ENCODE measurements at places on chromosomes 11 and 22.

- no peak for DNase-seq
Observed at GRCh38 chr22:46052331-46052771, 75.4 kb upstream of the WNT7B start.

GRCh38 chr22:35430897-35431322 is 31.0 kb downstream of the MCM5 start:
- DNase-seq: peak; percentile 69

DNA sequence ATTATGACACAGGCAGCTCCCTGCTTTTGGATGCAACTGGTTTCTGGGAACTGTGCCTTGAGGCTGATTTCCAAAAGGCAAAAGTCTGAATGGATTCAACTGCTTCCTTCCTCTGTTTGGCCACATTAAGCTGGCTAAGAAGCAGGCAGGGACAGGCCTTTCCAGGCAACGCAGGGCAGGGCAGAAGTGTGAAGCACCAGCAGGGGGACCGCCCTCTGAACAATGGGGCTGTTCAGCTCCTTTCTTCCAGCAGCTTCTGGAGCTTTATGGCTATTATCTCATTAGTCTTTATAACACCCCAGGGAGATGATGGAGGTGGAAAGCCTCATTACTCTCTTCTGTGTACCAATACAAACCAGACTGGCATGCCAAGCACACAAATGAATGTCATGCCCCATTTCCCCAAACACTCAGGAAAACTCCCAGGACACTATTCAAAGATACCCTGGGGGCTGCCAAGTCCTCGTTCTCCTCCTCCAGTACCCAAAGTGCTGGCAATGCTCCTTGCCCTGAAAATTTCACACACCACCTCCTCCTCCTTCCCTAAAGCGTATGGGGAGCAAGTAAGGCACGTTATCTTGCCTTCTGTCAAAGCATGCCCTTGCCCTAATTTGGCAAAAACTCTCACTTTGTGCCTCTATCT is 21.3 kb downstream of the MORC2 start:
- DNase-seq: no peak

- no peak for DNase-seq
Observed at GRCh38 chr22:42608823-42609361, 5.8 kb downstream of the POLDIP3 start.

DNA sequence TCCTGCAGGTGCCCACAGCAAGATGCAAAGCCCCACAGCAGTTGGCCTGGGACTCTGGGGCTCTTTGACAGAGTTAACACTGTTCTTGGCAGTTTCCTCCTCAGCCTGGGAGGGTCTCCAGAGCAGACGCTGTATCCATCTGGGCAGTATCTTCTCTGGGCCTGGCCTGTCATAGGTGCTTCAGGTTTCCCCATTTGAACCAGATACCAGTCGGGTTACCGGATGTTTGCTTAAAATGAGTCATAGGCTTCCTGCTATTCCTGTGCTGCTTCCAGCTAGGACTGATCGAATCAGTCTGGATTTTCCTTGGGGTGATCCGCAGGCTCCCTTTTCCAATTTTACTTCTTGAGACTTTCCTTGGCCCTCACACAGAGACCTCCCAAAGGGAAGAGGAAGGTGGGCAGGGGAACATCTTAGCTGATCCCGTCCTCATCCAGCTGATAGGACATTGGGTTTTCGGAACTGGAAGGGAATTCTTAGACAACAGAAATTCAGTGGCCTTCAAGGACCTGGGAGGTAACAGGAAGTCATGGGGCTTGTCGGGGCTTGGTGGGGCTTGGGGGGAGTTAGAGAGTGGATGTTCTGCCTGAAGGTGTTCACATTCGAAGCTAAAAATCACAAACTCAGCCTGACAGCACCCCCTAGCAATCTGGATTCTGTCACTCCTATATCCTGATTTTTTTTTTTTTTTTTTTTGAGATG is 2.4 kb upstream of the RANGAP1 start:
- peak; percentile 85 for DNase-seq

- DNase-seq: no peak
Observed at GRCh38 chr11:33553486-33553885, 147.1 kb downstream of the C11orf91 start.

GRCh38 chr11:111983187-111983986 is 41.8 kb upstream of the DLAT start:
- DNase-seq: peak; percentile 39

DNA sequence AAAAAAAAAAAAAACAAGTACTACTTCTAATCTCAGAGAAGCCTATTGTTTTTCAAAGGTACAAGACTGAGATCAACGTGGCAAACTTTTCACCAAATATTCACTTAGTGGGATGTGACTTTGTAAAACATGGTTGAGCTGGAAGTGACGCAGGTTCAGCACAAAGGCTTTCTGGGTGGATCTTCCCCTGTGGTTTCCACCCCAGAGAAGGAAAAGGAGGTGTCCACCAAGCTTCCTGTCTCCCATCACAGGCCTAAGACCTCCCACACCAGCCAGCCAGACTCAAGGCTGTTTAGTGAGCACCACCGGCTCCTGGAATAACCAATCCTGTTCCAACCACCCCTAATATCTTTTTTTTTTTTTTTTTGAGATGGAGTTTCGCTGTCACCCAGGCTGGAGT is 5.7 kb downstream of the TMEM184B start:
- no peak for DNase-seq

DNA sequence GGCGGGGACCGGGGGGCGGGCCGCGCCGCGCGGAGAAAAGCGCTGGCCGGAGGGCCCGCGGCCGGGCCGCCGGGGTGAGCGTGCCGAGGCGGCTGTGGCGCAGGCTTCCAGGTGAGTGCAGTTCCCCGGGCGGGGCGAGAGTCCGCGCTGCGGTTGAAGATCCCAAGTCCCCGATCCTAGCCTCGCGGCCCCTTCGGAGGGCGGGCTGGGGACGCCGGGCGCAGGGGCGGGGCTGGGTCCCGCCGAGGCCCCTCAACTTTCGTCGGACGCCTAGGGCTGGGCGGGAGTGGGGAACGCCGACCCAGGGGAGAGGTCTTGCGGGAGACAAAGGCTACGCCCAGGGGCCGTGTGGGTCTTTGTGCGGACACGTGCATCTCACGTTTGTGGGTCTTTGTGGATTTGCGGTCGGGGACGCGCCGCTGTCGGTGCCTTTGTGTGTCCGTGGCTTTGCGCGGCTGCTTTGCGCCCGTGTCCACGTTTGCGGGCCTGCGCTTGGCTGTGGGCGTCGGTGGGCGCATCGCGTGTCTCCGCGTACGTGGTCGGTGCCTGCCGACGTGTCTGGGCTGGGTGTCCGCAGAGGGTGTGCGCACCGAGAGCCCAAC is at the start of gene TSKU:
Gene TSKU, plus strand, starts transcription at position 63 of the 602 bp plus-strand sequence. CDS start 12,261 bp downstream, outside the sequence.
- DNase-seq: peak; percentile 15

DNA sequence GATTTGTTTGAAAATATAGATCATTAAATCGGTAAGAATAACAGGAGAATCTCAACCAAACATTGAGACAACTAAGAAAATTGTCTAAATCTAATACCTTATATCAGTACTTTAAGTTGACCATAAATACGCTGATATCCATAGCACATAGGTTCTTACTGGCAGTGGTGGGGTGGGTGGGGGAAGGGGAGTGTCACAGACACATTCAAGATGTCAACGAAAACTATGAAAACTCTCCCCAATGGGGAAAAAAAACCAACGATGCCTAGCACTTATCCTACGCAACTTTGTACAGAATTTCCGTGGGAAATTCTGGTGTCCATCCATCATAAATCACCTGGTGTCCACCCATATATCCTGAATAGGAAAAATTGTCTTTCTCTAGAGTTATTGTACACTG is 6.2 kb downstream of the GRAP2 start:
- no peak for DNase-seq

- no peak for DNase-seq
Observed at GRCh38 chr11:69122326-69122629, 33.5 kb upstream of the SMIM38 start.

- peak; percentile 87 for DNase-seq
Observed at GRCh38 chr22:39239561-39240423, 5.0 kb downstream of the PDGFB start.

- no peak for DNase-seq
Observed at GRCh38 chr22:26273011-26273675, 103.9 kb downstream of the SEZ6L start.

- DNase-seq: no peak
Observed at GRCh38 chr11:129210831-129211181, 18.7 kb upstream of the ARHGAP32 start.

- no peak for DNase-seq
Observed at GRCh38 chr11:71543866-71544265, 4.4 kb upstream of the KRTAP5-9 start.

GRCh38 chr11:100805506-100806199 is 118.6 kb downstream of the ARHGAP42 start:
- no peak for DNase-seq

DNA sequence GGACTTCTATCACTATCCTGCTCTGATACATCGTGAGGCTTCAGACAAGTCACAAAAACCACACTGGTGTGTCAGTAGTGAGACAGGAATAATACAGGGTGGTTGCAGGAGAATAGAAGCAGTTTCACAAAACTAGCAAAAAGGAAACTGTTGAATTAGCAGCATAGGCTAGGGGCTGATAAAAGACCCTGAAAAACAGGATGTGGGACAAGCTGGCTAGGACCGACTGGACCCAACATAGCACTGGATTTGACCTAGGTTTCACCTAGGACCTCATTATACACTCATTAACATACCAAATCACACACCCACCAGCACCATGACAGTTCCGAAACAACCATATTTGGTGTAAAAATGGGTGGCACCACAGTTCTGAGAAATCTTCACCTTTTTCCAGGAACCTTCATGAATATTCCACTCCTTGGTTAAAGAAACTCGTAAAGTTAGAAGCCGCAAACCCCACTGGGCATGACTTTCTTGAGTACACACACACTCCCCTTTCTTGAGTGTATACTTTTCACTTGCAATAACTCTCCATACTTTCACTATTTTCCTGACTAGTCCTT is 76.2 kb downstream of the SLC1A2 start:
- DNase-seq: no peak

DNA sequence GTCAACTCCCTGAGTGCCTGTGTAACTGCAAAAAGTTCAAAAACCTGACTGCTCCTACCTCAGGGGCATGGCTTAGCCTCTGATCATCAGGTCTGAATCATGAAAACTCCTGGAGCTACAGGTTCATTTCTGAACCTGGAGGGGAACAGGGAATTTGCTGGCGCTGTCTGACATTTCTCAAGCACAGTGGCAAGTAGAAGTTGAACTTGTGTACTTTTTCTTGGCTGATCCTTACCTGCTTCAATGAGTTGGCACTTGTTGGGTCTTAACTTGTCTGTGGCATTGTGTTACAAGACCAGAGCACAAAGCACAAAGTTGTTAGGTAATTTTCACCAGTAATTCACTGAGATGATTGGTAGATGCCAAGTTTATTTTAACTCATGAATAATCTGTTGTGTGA is 3.3 kb downstream of the TMEM109 start:
- DNase-seq: no peak

Measured in LoVo (cell line).